WERI-Rb-1 (cell line): ENCODE measurements at places on chromosomes 2 and 18.
A peak's percentile ranks its signal among the peaks of the same experiment; 100 is the strongest.

GRCh38 chr2:50765146-50765545 lies 266.8 kb downstream of the NRXN1 start:
- DNase-seq = no peak

GRCh38 chr2:116718451-116718850 lies 1096.0 kb upstream of the DDX18 start:
- DNase-seq = no peak

GRCh38 chr2:147511491-147511948 lies 333.3 kb upstream of the ACVR2A start:
- DNase-seq = no peak

DNA sequence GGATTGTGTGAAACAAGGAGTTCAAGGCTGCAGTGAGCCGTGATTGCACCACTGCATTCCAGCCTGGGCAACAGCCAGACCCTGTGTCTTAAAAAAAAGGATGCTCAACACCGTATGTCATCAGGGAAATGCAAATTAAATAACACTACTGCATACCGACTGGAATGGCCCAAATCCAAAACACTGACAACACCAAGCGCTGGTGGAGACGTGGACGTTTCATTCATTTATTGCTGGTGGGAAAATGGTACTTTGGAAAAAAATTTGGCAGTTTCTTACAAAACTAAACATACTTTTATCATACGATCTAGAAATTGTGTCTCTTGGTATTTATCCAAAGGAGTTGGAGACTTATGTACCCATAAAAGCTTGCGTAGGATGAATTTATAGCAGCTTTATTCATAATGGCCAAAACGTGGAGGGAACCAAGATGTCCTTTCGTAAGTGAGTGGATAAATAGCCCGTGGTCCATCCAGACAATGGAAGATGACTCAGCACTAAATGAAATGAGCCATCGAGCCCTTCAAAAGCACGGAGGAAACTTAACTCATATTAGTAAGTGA lies 24.2 kb downstream of the NEU4 start:
- DNase-seq = no peak

DNA sequence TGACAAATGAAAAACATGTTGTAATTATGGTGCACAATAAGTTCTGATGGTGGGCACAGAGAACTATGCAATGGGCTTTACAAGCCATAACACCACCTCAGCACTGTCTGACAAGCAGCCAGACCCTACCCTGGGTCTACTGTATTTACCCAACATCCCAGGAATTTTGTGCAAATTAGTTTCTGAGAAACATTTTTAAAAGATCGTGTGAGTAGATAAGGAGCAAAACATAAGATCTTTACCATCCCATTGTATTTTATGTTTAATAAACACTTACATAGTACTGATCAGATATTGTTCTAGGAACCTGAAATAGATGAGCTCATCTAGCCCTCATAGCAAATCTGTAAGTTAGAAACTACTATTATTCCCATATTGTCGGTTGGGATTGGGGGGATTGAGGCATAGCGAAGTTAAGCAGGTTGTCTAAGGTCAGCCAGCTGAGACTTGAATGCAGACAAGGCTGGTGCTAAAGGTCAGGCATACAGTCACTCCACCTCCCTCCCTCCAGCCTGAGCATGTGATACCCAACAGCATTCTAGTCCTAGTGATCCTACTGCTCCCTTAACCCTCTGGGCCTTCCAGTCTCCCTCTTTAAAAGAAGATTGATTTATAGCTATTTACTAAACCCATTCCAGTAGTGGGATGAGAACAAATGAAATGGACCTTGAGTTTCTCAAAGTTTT lies 67.4 kb upstream of the STAM2 start:
- peak; percentile 48 for DNase-seq

GRCh38 chr18:58400331-58400870 lies 228.5 kb downstream of the ALPK2 start:
- DNase-seq = no peak

- DNase-seq = no peak
These were observed 39.4 kb downstream of the AGAP1 start for GRCh38 chr2:235533198-235533597.

DNA sequence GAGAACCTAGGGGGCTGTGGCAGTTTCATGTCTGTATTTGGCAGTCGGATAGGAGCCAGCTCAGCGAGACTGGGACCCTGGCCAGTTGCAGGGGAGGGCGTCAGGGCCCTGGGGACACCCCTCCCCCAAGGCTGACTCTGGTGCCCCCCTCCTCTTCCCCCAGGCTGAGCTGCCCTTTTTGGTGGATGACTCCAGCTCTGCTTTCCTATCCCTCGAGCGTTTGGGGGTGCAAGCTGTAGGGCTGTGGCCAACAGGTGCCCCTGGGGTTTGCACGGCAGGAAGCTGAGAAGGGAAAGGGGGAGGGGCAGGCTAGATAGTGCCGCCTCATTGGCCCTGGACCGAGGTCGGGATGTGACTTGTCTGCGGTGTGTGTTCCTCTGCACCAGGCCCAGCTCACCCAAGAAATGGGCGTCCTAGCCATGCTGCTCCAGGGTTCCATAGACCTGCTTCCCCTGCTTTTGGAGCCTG lies 26.4 kb downstream of the SPEG start:
- DNase-seq = peak; percentile 52

- no peak for DNase-seq
These were observed 258.6 kb downstream of the CTNNA2 start for GRCh38 chr2:79771493-79771892.

- DNase-seq = no peak
These were observed 59.0 kb downstream of the INPP5D start for GRCh38 chr2:233119123-233119522.

GRCh38 chr2:237140689-237141285 lies 55.1 kb downstream of the COPS8 start:
- no peak for DNase-seq

DNA sequence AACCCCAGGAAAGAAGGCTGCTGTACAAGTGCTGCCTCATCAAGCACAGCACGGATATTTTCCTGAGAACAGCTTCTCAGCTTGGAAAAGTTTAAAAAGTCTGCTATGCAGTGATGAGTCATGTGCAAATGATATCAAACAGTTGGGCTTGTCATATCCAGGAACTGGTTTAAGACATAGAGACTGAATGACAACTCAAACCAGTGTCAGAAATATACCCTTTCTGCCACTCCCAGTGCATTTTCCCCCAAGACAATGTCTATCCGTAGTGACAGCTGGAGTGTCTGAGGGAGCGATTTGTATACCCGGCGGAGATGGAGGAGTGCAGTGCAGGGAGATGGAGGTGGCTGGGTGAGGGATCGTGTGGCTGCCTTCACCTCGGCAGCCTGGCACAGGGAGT lies 28.2 kb downstream of the SOX11 start:
- no peak for DNase-seq

DNA sequence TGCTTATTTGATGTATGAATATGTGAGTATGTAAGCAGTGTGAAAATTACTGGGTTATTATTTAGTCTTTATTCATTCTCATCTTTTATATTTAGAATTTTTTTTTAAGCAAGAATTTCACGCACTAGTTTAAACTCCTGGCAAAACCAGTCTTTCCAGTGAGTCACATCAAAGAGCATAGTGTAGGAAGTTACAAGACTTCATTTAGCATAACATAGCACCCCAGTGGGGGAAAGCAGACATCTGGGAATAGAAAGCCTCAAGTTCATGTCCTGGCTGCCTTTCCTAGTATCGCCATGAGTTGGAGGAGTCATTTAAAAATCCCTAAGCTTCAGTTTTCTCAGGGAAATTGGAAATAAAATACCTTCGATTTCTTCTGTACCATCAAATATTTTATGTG lies 408.3 kb downstream of the NUP35 start:
- no peak for DNase-seq

- DNase-seq = no peak
These were observed 28.7 kb downstream of the MTERF4 start for GRCh38 chr2:241073166-241074064.

GRCh38 chr18:63292831-63293683 lies 26.5 kb downstream of the BCL2 start:
- DNase-seq = no peak

DNA sequence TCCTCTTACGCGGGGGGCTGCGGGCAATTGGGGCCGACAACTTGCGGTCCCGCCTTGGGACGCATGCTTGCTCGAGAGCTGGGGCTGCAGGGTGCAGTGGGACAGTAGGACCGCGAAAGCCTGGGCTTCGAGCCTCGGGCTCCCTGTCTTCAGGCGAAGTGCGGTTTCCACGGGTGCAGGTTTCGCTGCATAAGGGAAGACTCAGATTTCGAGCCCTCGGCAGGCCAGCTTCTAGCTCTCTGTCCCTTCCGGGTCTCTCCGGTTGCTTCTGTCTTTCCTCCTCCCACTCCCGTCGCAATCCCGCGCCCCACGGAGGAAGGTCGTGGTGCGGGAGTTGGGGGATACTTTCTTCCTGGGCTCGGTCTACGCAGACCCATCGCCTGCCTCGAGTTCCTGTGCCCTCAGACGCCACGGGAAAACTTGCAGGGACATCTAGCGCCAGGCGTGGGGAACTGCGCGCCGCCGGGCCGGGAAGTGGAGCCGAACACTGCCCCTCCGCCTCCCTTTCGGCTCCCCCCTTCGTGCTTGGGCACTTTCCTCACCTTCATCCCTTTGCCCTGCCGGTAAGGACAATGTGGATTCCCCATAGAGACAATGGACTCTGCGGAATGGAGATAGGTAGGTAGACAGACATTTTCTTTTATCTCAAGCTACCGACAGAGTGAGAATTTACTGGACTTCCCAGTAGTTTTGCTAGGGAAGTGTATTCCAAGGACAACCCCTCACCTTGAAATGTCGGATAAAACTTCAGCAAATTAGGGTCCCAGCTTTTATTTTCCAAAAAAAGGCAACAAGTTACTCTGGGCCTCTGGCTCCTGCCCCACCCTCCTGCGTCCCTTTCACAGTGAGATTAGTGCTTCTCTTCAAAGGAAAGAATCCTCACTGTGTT lies 4.2 kb upstream of the HOXD13 start:
- peak; percentile 65 for DNase-seq

DNA sequence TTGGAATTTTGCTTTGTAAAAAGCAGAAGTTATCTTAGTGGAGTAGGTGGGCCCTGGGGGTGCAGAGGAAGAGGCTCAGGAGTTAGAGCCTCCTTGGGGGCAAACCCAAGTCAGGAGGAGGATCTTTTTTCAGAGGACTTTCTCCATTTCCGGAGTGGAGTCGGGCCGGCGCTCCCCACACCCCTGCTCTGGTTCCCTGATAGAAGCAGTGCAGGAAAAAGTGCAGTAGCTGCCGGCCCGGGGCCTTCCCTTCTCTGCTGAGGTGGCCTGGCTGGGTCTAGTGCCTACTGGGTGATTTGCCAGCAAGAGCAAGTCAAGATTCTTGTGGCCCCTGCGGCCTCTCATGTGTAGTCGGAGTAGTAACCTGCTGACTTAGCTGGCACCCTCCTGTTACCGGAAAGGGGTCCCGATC lies 124.2 kb upstream of the HS6ST1 start:
- peak; percentile 4 for DNase-seq

DNA sequence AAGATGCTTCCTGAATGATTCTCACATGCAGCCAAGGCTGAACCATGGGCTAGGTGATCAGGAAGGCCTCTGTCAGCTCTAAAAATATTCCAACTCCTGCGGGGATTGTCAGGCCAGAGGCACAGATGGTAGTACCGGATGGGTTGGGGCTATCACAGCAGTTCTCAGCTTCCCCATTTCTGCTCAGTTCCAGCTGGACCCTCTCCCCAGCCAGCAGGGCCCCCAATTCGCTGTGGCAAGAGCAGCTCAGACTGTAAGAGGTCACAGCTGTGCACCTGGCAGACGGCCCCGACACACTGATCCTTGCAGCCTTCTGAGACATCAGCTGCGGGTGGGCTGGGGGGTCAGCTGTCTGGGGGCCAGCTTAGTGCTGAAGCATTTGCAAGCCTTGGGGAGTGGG lies 43.6 kb upstream of the TCF7L1 start:
- peak; percentile 77 for DNase-seq

DNA sequence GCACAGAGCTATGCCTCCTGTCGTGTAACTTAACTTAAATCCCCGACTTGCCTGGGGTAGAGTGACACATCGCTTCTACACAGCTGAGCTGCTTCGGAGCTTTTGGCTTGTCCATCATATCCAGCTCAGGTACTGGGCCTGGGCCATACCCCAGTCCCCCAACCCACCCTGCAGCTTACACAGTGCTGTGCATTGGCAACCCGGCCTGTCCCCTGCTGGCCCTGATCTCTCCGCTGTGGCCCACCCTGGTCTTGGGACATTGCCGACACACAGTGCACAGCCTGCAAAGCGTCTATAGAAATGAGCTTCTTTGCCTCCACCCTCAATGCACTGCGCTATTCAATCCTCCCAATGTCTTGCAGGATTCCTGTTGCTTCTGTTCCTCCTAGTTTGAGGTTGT lies 342.8 kb upstream of the RAB6C start:
- no peak for DNase-seq

DNA sequence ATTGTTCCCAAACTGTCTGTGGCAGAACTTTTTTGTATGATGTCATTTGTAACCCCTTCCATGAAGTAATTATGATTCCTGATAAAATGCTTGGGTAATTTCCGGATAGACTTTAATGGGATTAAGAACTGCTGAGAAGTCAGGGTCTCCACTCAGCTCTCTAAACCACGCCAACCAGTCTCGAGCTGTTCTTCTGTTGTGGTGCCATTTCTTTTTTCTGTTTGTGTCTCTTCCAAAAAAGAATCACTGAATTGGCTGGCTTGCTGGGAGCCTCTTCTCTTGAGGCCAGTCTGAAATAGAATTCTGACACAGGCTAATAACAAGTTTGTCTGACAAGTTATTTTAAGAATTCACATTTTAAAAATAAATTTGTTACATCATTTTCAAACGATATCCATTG lies 198.9 kb downstream of the BCL2 start:
- DNase-seq = no peak

- DNase-seq = peak; percentile 76
These were observed 2.2 kb downstream of the AQP4 start for GRCh38 chr18:26863122-26863879.

GRCh38 chr2:65075176-65075575 lies 19.0 kb downstream of the CEP68 start:
- no peak for DNase-seq

DNA sequence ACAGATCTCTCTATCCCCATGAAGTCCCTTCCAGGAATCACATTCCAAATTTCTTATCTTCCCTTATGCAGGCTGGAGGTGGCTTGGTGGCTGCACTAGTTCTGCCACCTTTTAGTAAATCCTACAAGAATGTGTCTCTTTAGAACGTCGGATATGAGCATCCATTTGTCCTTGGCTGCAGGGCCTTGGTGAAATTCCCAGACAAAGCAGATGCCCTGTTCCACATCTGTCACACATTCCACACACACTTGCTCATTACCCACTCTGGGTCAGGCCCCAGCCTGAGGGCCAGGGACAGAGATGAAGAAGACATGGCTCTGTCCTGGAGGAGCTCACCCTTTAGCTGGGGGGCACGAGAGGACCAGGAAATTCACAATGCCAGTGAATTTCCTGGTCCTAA lies 31.2 kb upstream of the GPR17 start:
- DNase-seq = no peak

DNA sequence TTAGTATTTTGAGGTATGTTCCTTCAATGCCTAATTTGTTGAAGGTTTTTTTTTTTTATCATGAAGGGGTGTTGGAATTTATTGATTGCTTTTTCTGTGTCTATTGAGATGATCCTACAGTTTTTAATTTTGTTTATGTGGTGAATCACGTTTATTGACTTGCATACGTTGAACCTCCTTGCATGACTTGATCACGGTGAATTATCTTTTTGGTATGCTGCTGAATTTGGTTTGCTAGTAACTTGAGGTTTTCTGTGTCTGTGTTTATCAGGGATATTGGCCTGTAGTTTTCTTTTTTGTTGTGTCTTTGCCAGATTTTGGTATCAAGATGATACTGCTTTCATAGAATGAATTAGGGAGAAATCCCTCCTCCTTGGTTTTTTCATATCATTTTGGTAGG lies 23.9 kb downstream of the CLIP4 start:
- no peak for DNase-seq
